Fibroblast of upper back skin (primary cell): ENCODE measurements at places on chromosomes 1 and 21.

GRCh38 chr1:24309762-24310485 is 9.2 kb upstream of the GRHL3 start:
- peak; percentile 27 for DNase-seq

- DNase-seq, result no peak
Measured at GRCh38 chr1:182561456-182561855, 27.6 kb downstream of the RNASEL start.

GRCh38 chr1:20172033-20172590 is 13.8 kb upstream of the UBXN10 start:
- DNase-seq, result no peak

- peak; percentile 72 for DNase-seq
Measured at GRCh38 chr1:243642936-243643335, 207.1 kb downstream of the AKT3 start.

- no peak for DNase-seq
Measured at GRCh38 chr21:39377444-39378050, 28.7 kb upstream of the HMGN1 start.

DNA sequence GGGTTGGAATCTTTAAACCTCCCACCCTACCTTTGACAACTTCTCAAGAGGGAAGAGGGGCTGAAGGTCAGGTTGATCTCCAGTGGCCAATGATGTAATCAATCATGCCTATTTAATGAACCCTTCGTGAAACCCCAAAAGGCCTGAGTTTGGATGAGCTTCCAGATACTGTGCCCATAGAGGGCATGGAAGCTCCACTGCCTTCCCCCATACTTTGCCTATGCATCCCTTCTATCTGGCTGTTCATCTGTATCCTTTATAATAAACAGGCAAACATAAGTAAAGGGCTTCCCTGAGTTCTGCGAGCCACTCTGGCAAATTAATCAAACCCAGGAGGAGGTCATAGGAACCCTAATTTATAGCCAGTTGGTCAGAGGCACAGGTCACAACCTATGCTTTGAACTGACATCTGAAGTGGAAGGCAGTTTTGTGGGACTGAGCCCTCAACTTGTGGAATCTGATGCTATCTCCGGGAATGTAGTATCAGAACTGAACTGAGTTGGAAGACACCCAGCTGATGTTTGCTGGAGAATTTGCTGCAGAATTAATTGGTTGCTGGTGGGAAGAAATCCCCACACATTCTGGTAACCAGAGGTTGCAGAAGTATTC is 24.8 kb downstream of the S100A10 start:
- no peak for DNase-seq

GRCh38 chr1:182269097-182269496 is 122.5 kb downstream of the GLUL start:
- DNase-seq, result no peak

DNA sequence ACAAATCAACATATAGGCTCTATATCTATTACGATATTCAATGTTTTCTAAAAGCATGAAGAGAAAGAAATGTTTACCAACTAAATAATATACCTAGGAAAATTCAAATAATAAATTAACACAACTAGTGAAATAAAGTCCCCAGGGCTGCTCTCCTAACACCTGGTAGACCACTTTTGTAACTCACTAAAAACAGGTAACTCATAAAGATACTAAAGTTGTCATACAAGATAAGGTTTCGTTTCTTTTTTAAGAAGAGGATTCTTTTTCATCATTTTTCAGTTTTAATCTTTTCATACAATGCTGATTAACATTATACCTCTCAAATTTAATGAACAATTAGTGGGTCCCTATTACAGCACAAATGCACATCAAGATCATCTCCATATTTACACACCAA is 99.0 kb downstream of the ZZZ3 start:
- DNase-seq, result no peak

GRCh38 chr1:244325056-244325758 is 126.5 kb downstream of the ADSS2 start:
- no peak for DNase-seq

- no peak for DNase-seq
Measured at GRCh38 chr1:165501330-165501969, 42.4 kb upstream of the LRRC52 start.

DNA sequence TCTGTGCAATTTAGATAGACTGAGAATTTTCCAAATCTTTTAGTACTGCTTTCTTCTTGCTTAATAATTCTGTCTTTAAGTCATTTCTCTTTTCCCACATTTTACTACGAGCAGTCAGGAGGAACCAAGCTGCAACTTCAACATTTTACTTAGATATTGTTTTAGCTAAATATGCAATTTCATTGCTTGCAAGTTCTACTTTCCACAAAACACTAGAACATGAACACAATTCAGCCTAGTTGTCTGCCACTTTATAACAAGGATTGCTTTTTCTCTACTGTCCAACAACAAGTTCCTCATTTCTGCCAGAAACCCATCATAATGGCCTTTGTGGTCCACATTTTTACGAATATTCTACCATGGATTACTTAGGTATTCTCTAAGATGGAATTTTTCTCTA is 36.6 kb downstream of the SORT1 start:
- DNase-seq, result no peak

DNA sequence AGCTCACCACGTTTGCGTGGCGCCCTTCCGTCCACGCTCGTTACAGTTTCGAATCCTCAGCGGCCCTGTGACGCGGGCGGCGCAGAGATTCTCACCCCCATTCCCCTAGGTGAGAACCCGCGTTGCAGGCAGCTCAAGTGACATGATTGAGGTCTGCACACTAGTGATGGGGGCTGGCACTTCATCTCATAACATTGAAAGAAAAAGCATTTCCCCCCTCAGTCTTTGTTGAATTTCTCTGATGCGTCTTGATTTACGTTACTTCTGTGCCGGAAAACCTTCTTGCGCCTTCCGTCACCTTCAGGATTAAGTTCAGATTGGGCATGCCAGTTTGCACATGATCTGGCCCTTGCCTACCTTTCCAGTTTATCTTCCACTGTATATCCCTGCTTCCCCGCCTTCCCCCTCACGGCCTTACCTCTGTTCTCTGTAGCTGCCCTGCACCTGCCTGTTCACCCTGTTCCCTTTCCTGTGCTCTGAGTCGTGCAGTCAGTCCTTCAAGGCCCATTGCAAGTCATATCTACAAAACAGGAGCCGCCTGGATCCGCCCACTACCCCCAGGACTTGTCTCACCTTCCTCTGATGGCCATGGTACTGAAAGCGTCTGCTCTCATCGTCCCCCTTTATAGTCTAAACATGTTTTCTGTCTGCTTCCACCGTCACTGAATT is 1.1 kb downstream of the CTPS1 start:
- DNase-seq, result no peak

DNA sequence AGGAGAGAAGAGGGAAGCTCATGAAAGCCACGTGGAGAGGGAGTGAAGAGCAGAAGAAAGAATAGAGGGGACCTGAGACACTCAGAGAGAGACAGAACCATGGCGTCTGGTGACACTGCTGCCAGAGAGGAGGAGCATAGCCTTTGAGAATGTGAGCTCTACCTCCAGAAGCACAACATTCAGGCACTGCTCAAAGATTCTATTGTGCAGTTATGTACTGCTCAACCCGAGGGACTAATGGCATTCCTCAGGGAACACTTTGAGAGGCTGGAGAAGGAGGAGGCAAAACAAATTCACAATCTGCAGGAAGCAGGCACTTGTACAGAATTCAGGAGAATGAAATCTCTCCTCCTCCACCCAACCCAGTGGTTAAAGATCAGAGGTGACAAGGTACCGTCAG is 45.1 kb downstream of the BTBD8 start:
- no peak for DNase-seq

GRCh38 chr1:29500651-29501050 is 264.3 kb downstream of the PTPRU start:
- no peak for DNase-seq

DNA sequence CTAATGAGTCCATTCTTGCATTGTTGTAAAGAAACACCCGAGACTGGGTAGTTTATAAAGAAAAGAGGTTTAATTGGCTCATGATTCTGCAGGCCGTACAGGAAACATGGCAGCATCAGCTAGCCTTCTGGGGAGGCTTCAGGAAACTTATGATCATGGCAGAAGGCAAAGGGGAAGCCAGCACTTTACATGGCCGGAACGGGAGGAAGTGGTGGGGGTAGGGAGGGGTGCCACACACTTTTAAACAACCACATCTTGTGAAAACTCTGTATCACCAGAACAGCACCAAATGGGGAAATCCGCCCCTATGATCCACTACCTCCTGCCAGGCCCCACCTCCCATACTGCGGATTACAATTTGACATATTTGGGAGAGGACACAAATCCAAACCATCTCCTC is 43.9 kb downstream of the NOS1AP start:
- DNase-seq, result no peak

- peak; percentile 11 for DNase-seq
Measured at GRCh38 chr1:93016171-93016570, 54.9 kb upstream of the DIPK1A start.

DNA sequence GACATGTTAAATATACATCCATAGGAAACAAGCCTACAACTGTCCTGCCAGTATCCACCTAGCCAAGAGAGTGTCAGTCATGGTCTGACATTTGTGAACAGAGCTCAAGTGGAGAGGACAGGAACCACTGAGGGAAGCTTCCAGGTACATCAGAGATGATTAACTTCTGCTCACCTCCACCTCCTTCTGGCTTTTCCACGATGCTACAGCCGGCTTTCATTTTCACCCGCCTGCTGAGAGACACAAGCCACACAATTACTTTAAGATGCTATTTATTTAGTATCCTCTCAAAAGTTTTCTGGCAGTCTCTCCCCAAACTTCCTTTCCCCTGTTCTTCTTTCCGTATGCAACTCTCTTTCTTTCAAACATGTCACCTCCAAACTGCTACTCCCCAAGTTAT is 2.1 kb downstream of the ETV3 start:
- DNase-seq, result no peak

DNA sequence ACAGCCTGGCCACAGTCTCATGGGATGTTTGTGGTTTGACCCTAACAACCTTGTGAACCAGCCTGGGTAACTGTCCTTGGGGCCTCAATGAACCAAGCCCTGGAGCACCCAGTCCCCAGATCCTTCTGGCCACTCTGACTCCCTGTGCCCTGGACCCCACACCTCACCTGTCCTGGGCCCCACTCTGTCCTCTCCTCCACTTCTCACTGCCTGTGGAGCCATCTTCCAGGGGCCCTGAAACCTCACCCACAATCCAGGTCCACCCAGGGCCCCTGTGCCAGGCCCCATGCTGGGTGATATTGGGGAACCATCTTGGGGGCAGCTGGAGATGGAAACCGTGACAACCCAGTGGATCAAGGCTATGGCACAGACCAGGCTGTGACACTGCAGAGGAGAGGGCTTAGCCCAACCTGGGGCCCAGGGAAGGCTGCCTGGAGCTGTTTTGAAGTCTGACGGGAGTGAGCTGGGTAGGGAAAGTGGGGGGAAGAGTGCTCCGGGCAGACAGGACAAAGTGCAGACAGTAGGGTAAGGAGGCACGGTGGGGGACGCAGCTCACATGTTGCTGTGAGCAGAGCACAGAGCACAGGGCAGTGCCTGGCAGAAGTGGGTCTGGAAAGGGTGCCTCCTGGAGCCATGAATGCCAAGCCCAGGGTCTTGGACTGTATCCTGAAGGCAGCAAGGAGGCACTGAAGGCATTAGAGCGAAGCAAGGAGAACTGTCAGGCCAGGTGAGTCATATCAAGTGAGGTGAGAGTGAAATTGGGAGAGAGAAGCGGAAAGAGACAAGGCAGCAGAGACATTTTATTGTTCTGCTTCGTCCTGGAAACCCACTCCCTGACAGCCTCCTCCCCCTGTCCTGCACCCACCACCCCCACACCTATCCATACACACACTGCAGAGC is 12.1 kb upstream of the LRP8 start:
- DNase-seq, result no peak

DNA sequence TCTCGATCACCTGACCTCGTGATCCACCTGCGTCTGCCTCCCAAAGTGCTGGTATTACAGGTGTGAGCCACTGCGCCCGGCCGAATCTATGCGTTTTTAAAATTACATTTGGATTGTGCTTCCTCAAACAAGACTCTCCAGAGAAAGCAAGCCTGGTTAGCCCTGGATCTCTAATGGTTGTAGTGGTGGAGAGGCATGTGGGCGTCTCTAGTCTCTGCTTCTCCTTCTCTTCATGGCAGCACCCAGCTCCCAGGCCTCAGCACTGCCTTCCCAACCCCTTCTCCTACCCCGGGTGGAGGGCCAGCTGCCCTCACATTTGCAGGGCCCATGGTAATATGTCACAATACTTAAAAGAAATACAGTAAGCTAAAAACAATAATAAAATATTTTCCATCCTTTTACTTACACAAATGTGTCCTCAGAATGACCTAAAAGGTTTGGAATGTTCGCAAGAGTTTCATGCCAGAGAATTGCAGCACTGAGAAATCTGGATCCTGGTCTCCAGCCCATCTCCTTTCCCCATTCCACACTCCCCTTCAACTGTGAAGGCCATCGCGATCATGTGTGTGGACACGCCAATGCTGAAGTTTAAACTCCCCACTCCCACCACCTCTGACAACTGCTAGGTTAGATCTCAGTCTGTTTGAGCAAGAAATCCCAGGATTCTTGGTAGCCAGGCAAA is 7.0 kb downstream of the OR14I1 start:
- DNase-seq, result no peak

GRCh38 chr1:59856725-59857338 is 42.1 kb downstream of the HOOK1 start:
- DNase-seq, result no peak

DNA sequence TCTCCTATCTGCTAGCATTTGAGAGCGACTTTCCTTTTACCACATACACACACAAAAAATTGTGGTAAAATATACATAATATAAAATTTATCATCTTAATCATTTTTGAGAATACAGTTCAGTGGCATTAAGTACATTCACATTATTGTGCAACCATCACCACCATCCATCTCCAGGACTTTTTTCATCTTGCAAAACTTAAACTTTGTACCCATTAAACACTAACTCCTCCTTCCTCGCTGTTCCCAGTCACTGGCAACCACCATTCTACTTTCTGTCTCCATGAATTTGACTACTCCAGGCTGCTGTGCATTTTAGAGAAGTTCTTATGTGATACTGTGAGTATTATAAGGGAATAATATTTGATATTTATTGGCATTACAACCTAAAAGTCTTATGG is 181.3 kb downstream of the C1orf21 start:
- DNase-seq, result no peak

GRCh38 chr1:97634758-97635157 is 286.1 kb downstream of the DPYD start:
- no peak for DNase-seq

DNA sequence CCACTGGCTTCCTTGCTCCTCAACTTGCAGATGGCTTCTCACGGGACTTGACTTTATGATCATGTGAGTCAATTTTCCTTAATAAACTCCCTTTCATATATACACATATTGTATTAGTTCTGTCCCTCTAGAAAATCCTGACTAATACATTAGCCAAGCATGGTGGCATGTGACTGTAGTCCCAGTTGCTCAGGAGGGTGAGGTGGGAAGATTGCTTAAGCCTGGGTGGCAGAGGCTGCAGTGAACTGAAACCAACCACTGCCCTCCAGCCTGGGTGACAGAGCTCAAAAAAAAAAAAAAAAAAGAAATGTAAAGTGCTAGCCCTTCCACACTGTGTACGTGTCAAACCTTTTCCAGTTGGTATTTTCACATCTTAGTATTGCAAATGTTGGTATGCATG is 857.0 kb downstream of the LTN1 start:
- no peak for DNase-seq

GRCh38 chr1:243507001-243507671 is 251.3 kb downstream of the SDCCAG8 start:
- DNase-seq, result peak; percentile 21
